Fibroblast of lung (primary cell): ENCODE measurements at places on chromosomes 13 and 19. TPM values are rescaled to one million over a fixed set of nuclear protein-coding genes. Genes with fewer than 3 reads are reported as not detected.

TMPRSS9 gene
- under 0.01 TPM in 1 of 2 replicates, not detected in the other for total RNA-seq

DNA sequence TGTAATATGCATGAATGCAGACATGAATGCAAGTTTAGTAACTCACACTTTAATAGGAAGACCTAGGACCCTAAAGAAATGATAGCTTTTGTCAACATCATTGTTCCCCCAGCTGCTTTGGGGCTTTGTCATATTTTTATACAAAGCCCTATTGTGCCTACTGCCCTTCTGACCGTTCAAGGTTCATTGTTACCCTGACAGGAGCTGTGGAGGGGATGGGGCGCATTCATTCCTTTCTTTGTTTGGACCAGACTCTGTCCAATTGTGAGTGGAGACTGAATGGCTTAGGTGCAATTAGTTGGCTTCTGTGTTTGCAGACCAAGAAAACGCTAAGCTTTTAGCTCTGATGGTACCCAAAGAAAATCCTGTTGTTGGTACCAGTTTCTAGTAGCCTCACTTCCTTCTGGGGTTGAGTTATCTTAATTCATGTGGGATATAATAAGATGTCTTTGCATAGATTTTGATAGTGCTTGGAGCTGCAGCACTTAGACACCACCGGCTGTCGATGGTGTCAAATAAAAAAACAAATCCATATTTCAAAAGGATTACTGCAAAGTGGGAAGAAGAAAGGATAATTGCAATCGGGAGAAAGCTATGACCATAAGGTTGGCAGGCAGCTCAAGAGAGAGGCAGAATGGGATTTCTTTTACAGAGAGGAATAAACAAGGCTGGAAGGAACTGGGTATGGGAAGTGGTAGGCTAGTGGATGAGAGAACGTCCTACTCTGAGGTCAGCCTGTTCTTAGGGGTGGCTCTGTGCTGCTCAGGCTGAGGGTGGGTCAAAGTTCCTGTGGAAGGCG is 133.9 kb upstream of the TMTC4 start:
- DNase-seq = no peak

GRCh38 chr19:31975461-31975860 is 369.9 kb upstream of the ZNF507 start:
- DNase-seq = no peak

GRCh38 chr19:57830071-57830602 is at the start of gene ZNF587B:
Gene ZNF587B, plus strand, starts transcription at chr19:57830299. Its CDS starts 230 bp downstream, at chr19:57830529.
- peak; percentile 84 for DNase-seq

- DNase-seq = no peak
Observed at GRCh38 chr19:30160426-30160825, 211.8 kb upstream of the ZNF536 start.

GRCh38 chr19:49869009-49869483 is 1.7 kb upstream of the PNKP start:
- DNase-seq = no peak

NFKBIB gene
- 8.2 and 10.9 TPM in 2 replicates for total RNA-seq

GRCh38 chr19:45592366-45592765 is 7.8 kb upstream of the OPA3 start:
- DNase-seq = no peak

DNA sequence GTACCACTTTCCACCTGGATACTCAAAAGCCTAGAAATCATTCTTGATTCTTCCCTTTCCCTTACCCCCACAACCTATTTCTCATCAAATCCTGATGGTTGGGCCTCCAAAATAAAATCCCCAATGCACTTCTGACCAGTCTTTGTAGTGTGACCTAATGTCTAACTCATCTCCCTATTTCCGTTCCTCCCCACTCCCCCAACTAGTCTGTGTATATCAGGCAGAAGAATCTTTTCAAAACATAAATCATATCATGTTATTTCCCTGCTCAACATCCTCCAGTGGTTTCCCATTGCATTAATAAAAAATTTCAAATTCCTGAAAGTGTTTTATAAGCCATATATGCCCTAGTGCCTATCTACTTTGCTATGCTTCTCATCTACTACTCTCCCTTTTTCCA is 17.7 kb downstream of the CCDC122 start:
- no peak for DNase-seq

- peak; percentile 27 for DNase-seq
Observed at GRCh38 chr13:41315443-41316047, 4.5 kb downstream of the NAA16 start.

DNA sequence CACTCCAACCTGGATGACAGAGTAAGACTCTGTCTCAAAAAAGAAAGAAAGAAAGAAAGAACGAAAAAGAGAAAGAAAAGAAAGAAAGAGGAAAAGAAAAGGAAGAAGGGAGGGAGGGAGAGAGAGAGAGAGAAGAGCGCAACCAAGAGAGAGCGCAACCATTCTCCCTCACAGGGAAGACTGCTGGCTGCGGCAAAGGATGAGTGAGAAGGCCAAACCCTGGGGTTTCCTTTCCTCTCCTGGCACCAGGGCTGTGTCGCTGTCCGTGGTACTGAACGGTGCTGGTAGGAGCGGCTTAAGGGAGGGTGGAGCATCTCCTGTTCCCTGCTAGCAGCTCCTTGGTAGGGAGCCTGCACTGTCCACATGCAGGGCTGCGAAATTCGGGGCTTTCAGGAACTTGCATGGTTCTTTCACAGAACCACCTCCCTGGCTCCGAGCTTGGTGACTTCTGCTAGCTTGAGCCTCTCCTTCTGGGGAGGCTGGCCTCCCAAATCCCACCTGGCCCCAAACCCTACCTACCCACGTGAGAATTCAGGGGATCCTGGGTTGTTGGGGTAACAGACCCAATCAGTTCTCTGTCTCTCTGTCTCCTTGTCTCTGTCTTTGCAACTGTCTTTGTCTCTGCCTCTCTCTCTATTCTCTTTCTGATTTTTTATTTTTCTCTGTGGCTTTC is 51.1 kb upstream of the ZNRF4 start:
- DNase-seq = peak; percentile 83

- DNase-seq = peak; percentile 48
Observed at GRCh38 chr13:109275852-109276251, 510.5 kb downstream of the IRS2 start.
